ENCODE measurements at places on chromosomes 2 and 18.

DNA sequence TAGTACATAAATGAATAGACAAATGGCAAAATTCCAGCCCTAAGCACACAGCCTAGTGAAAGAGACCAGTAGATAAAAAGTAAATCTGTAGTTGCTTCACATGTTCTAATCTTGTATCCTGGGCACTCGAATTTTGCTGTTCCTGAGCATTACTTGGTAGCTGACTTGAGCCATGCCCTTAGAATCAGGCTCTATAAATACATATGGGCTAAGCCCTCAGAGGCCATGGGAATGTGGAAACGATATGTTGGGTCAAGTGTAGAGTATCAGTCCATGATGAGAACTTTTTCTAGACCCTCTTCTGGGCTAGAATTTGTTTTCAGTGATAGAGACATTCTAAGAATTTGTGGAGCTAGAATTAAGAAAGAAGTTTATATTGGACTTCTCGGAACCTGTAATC, 21.9 kb downstream of the ELAC1 start:
- no peak for DNase-seq

DNA sequence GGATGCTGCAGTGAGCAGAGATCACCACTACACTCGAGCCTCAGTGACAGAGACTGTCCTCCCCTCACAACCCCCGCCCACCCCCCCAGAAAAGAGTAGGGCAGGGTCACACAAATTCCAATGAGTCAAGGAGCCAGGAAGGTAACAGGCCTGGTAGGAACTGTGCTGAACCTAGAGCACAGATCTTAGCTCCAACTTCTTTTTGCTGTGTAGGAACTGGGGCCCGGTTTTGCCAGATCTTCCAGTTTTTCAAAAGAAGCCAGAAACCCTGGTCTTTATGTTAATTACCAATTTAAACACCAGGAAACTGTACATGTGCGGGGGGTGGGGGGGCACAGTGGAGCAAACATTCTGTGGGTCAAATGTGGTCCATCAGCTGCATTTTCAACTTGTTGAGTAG, 71.0 kb downstream of the PRPF40A start:
- DNase-seq: no peak

DNA sequence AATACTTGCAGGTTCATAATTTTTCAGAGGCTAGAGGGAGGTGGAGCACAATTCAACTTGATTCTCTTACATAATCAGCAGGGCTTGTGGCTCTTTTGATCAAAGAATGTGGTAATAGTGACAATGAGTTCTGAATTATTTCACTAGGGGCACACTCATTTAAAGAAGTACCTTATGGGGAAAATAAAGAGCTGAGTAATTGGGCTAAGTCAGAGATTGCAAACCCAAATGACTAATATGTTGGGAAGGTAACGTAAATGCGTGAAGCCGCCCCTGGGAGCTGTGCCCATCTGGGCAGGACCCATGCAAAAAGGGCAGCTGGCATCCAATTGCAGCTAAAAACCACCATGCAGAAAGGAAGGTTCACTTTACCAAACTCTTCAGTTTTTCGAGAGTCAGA, 35.3 kb downstream of the NCKAP5 start:
- DNase-seq: peak; percentile 63

GRCh38 chr2:65482971-65483370, 50.6 kb upstream of the SPRED2 start:
- DNase-seq: no peak

GRCh38 chr2:230525682-230526081, 109.7 kb downstream of the SP100 start:
- no peak for DNase-seq

- DNase-seq: peak; percentile 31
These were observed 208.4 kb upstream of the COL3A1 start for GRCh38 chr2:188765522-188766470.

DNA sequence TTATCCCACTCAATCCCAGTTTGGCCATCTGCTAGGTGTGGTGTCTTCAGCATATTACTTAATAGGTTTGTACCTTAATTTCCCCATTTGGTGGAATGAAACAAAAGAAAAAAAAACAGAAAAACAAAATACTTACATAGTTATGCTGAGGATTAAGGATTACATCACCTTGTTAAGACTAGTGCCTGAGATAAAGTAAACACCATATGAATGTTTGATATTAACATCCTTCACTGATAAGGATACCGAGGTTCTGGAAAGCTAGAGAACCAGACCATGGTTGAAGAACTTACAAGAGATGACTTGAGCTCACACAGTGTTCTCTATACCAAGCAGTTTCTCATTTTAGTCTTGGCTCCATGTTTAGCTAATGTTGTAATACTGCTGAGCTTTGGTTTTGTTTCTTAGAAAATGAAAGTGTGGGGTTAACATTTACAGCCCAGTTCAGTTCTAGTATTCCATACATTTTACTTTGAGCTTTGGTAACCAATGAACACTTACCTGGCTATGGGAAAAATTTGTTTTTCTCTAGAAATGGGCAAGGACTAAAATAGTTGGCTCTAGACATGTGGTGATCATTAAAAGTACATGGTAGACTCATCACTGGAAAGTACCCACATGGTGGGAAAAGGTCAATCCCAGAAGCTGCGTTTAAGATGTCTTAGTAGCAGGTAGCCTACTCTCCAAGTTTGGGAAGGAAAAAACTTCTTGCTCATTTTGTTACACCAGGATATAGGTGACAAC, 5.8 kb upstream of the GPD2 start:
- DNase-seq: no peak

DNA sequence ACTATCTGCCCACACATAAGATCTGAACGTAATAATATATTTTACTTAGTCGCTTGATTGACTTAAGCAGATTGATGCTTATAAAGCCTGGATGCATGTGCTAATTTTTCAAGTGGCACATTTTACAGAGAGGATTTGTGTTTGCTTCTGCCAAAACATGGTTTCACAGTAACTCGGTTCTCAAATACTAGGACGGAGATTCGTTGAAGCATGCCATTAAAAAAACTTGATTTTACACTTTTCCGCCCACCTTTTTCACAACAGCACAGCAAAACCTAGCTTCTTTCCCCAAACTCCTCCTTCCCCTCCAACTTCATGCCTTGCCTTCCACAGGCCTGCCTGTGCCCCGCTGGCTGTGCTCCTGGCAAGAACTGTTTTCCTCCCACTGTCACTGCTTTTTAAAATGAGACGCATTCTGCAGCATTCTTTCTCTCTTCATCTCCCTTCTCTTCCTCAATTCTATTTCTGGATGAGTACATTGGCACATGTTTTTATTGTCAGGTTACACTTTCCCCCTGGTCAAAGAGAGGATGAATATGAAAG, 55.1 kb upstream of the LMAN1 start:
- DNase-seq: no peak

DNA sequence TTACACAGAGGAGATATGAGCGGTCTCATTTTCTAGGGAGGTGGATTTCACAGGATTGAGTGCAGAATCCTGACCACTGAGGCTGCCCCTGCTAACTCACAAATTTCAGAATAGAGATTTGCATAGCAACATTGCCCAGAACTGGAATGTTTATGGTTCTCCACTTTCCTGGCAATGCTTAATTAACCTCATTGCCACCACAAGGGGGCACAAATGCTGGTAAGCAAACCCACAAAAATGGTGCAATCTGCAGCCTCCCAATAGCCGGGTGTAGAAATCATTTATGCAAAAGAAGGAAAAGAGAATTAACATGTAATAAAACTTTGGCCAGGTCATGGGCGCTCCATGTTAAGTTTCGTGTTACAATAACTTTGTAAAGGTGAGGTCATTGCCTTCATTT, 112.4 kb downstream of the CYRIA start:
- DNase-seq: peak; percentile 59

DNA sequence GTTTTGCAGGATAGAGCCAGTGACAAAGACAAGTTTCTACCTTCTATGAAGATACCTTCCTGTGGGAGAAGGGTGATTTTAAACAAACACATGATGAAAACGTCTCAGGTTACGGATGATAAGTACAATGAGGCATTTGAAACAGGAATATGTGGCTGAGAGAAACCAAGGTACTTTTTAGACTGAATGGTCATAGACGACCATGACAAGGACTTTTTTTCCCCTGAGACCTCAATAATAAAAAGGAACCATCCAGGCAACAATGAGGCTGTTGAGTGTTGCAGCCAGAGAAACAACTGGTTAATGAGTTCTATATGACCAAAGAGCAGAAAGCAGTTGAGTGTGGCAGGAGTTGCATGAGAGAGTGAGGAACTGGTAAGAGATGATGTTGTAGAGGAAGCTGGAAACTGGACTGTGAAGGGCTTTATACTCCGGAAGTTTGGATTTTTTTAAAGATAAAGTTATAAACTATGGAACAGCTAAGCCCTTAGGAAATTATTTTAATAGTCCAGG, 306.1 kb upstream of the CYRIA start:
- DNase-seq: no peak

- peak; percentile 16 for DNase-seq
These were observed 22.0 kb downstream of the RASGRP3 start for GRCh38 chr2:33498291-33498956.

GRCh38 chr2:14681608-14682007, 49.1 kb downstream of the LRATD1 start:
- DNase-seq: no peak

GRCh38 chr18:14942275-14942674, 194.3 kb downstream of the ANKRD30B start:
- no peak for DNase-seq

DNA sequence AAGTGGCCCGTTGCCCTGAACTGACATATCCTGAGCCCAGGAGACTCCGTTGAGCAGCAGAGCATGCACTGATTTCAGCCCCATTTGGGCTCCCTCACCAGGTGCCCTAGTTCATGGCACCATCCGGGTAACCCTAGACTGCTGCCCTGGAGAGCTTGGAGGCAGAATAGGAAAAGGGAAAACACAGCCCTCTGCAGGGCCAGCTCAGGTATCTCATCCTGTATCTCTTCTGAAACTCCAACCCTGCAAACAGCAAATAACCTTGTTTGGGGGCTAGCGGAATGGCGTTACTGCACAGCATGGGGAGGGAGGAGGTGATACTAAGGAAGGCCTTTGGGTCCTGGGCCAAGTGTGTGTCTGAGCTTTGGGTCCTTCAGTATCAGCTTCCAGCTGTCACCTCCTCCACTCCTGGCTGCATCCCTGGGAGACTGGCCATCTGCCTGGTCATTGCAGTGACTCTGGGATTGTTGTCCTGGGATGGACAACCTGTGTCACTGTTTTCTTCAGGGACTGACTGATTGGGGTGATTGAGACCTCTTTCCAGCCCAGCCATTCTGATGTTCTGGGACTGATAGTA, 233.8 kb upstream of the SKOR2 start:
- DNase-seq: no peak

DNA sequence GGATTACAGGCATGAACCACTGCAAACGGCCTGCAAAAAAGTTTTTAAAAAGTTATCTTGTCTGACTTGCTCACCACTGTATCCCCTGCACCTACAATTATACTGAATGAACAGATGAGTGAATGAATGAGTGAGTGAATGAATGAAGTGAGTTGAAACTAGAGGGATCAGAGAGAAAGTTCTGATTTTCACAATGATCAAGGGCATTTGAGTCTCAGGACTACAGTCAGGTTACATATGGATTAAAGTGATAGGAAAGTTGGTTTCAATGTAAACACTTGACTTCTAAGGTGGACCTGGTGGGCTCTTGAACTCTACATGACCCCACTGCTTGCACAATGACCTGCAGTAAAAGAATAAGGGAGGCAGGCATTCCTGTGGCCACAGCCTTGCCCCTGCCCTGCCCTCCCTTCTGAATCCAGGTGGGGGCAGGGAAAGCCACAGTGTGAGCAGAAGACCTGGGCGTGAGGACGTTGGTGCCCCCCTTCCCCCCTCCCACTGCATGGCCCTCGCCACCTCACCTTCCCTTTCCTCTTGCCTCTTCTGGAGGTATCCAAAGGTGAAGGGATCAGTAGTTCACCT, 10.7 kb downstream of the C2orf80 start:
- DNase-seq: peak; percentile 56

Data from astrocyte of the hippocampus (primary cell).